ENCODE measurements at places on chromosomes 7 and 10. TPM values are rescaled to one million over a fixed set of nuclear protein-coding genes. Genes with fewer than 3 reads are reported as not detected.

SFRP4 gene
- 1.5 TPM for polyA plus RNA-seq

DNA sequence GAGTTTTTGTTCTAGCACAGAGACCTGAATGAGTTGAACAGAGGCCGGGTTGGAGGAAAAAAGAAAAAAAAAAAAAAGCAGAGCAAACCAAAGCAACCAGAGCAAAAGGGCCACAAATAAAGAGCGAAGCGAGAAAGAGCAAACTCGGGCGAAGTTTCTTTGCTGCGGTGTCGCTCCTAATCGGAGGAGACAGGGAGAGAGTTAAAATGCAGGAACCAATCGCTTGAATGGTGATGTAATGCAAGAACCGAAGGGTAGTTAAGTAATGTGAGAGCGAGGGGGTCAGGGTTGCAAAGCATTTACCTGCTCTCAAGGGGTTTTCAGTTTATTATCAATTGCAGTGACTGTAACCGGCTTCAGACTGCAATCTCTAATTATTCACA, 271.7 kb downstream of the TRIL start:
- peaks cover 7% of the 10 kb centered on the region for H3K4me1 ChIP-seq
- peak; percentile 77 for DNase-seq
- peak overlapping the region; percentile 95 for H3K27ac ChIP-seq
- no peaks in the 10 kb centered on the region for H3K36me3 ChIP-seq
- H3K27me3 ChIP-seq = no peaks in the 10 kb centered on the region

GRCh38 chr10:83886871-83887270, 252.4 kb upstream of the GHITM start:
- DNase-seq = peak; percentile 15
- H3K27ac ChIP-seq = no peak overlapping the region
- no peaks in the 10 kb centered on the region for H3K27me3 ChIP-seq
- H3K36me3 ChIP-seq = no peaks in the 10 kb centered on the region
- H3K4me3 ChIP-seq = no peak overlapping the region
- no peaks in the 10 kb centered on the region for H3K4me1 ChIP-seq

GRCh38 chr10:26728957-26729356, 31.5 kb downstream of the PDSS1 start:
- H3K36me3 ChIP-seq = no peaks in the 10 kb centered on the region
- H3K4me1 ChIP-seq = no peaks in the 10 kb centered on the region
- no peak overlapping the region for H3K27ac ChIP-seq
- no peak overlapping the region for H3K4me3 ChIP-seq
- DNase-seq = no peak
- H3K27me3 ChIP-seq = no peaks in the 10 kb centered on the region

- H3K27ac ChIP-seq = no peak overlapping the region
- peak; percentile 20 for DNase-seq
- no peak overlapping the region for H3K4me3 ChIP-seq
- no peaks in the 10 kb centered on the region for H3K4me1 ChIP-seq
- H3K27me3 ChIP-seq = no peaks in the 10 kb centered on the region
Observed at GRCh38 chr10:7457478-7458316, 46.9 kb upstream of the SFMBT2 start.

GRCh38 chr7:52311886-52312285, 723.5 kb upstream of the POM121L12 start:
- H3K27ac ChIP-seq = no peak overlapping the region
- no peaks in the 10 kb centered on the region for H3K27me3 ChIP-seq
- no peaks in the 10 kb centered on the region for H3K36me3 ChIP-seq
- no peaks in the 10 kb centered on the region for H3K4me1 ChIP-seq

CYP3A5 gene
- 1.9 TPM for polyA plus RNA-seq

COBL gene
- polyA plus RNA-seq = 0.07 TPM

DNAJC12 gene
- polyA plus RNA-seq = 2.3 TPM

ARHGEF5 gene
- polyA plus RNA-seq = 4.7 TPM

GRCh38 chr10:79137826-79138225, 69.1 kb downstream of the ZMIZ1 start:
- peak overlapping the region; percentile 83 for H3K27ac ChIP-seq
- peak; percentile 57 for DNase-seq

- H3K4me3 ChIP-seq = no peak overlapping the region
- no peak overlapping the region for H3K27ac ChIP-seq
- H3K4me1 ChIP-seq = no peaks in the 10 kb centered on the region
- H3K36me3 ChIP-seq = no peaks in the 10 kb centered on the region
- DNase-seq = no peak
Observed at GRCh38 chr10:108319434-108320222, 1155.1 kb upstream of the SORCS1 start.

RBP3 gene
- polyA plus RNA-seq = not detected

DNA sequence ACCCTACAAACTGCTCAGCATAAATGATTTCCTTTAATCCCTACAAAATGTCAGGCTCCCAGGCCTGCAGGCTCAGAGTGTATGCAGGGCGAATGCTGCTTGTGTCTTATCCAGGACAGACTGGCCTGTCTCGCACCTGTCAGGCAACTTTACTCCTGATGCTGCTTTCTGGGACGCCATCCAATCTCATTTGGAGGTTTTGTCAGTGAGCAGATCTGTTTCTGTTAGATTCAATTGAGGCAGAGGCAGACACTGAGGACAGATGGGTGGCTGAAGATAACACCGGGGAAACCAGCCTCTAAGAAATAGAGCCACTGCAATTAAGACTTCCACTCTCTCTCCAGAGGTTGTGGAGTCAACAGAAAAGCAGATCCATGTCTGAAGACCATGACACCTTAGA, 115.6 kb downstream of the DPP6 start:
- H3K27ac ChIP-seq = no peak overlapping the region
- H3K36me3 ChIP-seq = no peaks in the 10 kb centered on the region
- no peak overlapping the region for H3K4me3 ChIP-seq
- no peaks in the 10 kb centered on the region for H3K4me1 ChIP-seq
- no peaks in the 10 kb centered on the region for H3K27me3 ChIP-seq
- no peak for DNase-seq

All from fibroblast of lung (primary cell).